Stimulated activated CD8-positive, alpha-beta memory T cell treated with anti-CD3 and anti-CD28 coated beads, Interleukin-7, amount 100 ng/mL, for 1 hour (primary cell): ENCODE measurements at places on chromosomes 3 and 15.

DNA sequence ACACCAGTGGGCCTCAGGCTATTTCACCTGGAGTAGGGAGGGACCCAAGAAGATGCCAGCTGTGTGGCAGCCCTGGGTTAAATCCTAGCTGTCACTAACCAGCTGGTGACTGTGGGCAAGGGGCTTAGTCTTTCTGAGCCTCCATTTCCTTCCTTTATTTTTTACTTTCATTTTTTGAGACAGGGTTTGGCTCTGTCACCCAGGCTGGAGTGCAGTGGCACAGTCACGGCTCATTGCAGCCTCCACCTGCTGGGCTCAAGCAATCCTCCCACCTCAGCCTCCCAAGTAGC, 108.0 kb upstream of the SMAD3 start:
- DNase-seq: no peak

DNA sequence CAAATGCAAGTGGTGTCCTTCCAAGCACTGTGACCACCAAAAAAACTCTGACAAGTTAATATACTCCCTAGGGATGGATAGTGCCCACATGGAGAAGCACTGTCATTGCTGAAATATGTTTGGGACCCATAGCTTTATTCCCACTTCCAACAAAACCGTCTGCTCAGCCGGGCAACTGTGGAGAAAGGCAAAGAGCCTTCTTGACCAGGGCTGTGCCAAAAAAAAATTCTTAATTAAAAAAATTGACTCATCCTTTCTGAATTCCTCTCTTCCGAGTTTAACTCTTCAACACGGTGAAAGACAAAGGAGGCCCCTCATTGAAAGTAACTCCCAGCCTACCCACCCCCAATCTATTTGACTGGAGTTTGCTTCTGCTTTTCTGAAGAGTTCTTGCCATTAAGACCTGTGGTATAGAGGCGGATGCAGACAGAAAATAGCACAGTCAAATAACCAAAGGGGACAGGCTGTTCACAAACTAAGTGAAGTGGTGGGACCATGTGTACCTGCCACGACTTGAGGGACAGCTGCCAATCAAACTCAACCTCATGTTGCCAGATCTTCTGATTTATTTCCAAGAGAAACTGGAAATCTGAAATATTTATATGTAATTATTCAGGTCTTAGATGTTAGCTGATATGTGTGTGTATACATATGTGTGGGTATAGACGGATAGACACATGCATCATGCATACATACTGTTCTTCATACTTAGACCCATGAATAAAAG, 135.4 kb upstream of the PFN2 start:
- no peak for DNase-seq

DNA sequence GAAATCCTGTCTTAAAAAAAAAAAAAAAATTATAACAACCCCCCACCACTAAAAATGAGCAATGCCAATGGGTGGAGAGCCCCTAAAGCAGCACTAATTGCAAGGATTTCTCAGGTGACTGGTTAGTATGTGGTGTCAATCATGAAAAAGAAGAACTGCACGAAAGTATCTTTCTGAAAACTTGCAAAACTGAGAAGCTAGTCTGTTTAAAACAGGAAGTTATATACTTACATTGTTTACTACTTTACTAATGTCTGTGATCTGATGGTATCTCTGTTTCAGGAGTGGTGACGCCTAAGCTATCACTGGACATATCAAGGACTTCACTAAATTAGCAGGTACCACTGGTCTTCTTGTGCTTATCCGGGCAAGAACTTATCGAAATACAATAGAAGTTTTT, at the start of gene CCR3:
Gene CCR3 (plus strand): TSS at position 341 of the 400 bp plus-strand sequence. CDS start 22,699 bp downstream, outside the sequence.
- DNase-seq: no peak

GRCh38 chr15:29029651-29030195, 143.9 kb downstream of the APBA2 start:
- no peak for DNase-seq

DNA sequence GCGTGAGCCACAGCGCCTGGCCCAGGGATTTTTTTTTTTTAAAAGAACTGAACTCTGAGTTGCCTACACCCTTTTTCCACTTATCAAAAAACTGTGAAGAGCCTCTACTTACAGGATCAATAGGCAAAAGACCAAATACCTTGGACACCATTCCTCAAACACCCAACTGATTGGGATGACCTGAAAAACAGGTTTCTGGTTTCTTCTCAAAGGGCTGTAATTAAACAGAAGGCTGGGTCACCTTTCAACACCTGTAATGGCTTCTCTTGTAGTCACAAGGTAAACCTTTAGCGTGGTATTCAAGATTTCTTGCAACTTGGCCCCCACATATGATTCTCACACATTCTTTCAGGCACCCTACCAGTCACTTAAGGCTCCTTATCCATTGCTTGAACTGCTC, 38.4 kb upstream of the PLXND1 start:
- no peak for DNase-seq

DNA sequence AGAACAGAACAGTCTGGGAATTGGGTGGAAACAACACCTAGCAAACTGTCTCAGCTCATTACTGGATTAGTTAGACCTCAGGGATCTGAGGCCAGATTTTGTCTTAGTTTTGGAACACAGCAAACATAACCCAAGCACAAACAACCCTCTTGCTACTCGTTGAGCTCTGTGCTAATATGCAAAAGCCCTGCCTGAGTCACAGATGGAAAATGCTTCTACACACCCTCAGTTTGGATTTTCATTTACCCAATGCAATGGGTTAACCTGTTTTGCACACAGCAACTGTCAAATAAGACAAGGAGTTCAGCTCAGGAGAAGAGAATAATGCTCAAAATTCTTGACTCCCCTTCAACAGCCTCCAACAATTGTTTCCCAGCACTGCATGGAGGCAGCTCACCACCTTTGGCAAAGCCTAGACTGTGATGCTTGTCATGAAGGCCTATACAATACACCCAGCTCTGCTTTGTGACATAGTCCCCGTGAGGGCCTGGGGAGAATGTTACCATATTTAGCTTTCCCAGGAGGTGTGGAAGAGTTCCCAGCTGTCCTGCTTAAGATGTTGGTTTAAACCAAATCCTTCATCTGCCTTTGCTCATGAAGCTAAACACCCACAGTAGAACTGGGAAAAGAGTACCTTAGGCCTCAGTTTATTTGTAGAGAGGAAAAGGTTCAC, 68.9 kb upstream of the MNS1 start:
- DNase-seq: no peak
